ENCODE measurements at places on chromosomes 12 and 14. TPM values are rescaled to one million over a fixed set of nuclear protein-coding genes. Genes with fewer than 3 reads are reported as not detected.

- peak; percentile 52 for DNase-seq
- H3K4me3 ChIP-seq, result no peak overlapping the region
- peaks cover 16% of the 10 kb centered on the region for H3K4me1 ChIP-seq
- H3K27ac ChIP-seq, result no peak overlapping the region
Observed at GRCh38 chr12:12095021-12095420, 24.3 kb downstream of the BCL2L14 start.

- H3K27me3 ChIP-seq, result no peaks in the 10 kb centered on the region
- peak overlapping the region; percentile 64 for H3K4me3 ChIP-seq
- no peaks in the 10 kb centered on the region for H3K4me1 ChIP-seq
- H3K27ac ChIP-seq, result peak overlapping the region; percentile 52
- H3K36me3 ChIP-seq, result no peaks in the 10 kb centered on the region
Observed at GRCh38 chr12:88142610-88142991, 494 bp downstream of the TMTC3 start.

DNA sequence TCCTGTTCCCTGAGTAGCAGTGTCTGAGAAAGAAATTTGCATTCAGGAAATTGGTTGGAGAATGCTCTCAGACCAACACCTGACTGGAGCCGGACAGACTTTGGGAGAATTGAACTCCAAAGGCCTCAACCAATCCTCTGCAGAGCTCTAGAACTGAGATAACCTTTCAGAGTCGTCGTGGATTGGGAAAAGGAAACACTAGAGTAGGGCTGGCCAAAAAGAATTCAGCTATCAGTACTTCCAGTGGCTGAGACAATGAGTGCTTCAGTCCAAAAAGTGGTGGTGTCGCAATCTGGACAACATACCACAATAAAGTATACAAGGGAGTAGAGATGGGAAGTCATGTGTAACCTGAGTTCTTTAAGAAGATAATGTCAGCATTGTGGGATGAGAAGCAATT is 377.1 kb downstream of the SLC16A7 start:
- H3K27me3 ChIP-seq, result no peaks in the 10 kb centered on the region
- H3K27ac ChIP-seq, result peak overlapping the region; percentile 41
- peak; percentile 88 for DNase-seq

GRCh38 chr14:38198425-38198824 is 9.3 kb upstream of the SSTR1 start:
- H3K27ac ChIP-seq, result no peak overlapping the region
- H3K36me3 ChIP-seq, result no peaks in the 10 kb centered on the region
- no peak overlapping the region for H3K4me3 ChIP-seq
- H3K4me1 ChIP-seq, result peaks cover 9% of the 10 kb centered on the region
- H3K27me3 ChIP-seq, result no peaks in the 10 kb centered on the region
- no peak for DNase-seq

GRCh38 chr14:36988989-36989388 is 183.4 kb downstream of the SLC25A21 start:
- no peak overlapping the region for H3K27ac ChIP-seq
- DNase-seq, result no peak
- no peaks in the 10 kb centered on the region for H3K27me3 ChIP-seq
- H3K36me3 ChIP-seq, result no peaks in the 10 kb centered on the region

TTC9 gene
- total RNA-seq, result not detected

DNA sequence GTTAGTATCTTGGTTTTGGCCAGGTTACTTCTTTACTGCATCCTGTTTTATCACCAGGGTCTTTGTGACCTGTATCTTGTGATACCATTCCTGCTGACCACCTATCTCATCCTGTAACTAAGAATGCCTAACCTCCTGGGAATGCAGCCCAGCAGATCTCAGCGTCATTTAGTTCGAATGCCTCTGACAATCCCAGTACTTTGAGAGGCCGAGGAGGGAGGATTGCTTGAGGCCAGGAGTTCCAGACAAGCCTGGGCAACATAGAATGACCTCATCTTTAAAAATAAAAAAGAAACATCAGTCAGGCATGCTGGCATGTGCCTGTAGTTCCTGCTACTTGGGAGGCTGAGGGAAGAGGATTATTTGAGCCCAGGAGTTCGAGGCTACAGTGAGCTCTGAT is 206.5 kb downstream of the SUDS3 start:
- no peaks in the 10 kb centered on the region for H3K4me1 ChIP-seq
- no peaks in the 10 kb centered on the region for H3K36me3 ChIP-seq
- no peak for DNase-seq
- H3K4me3 ChIP-seq, result no peak overlapping the region
- no peaks in the 10 kb centered on the region for H3K27me3 ChIP-seq
- no peak overlapping the region for H3K27ac ChIP-seq

HIGD1C gene
- not detected for total RNA-seq

DNA sequence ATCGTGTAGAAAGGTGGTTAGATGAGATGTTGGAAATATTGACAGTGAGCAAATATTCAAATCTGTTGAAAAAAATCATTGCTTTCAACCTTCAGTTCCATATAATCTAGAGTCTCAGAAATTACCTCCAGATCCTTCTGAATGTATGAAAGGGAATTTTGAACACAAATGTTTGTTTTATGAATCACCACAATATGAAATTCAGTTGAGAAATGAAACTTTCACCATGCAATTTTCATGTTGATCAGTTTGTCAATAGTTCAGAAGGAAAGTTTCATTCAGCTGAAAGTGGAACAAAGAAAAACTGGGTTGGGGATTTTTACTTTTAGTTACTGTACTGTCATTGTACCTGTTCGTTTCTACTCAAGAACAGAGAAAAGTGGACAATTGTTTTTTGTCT is 953.6 kb downstream of the SLC6A15 start:
- H3K27me3 ChIP-seq, result no peaks in the 10 kb centered on the region
- no peak for DNase-seq
- no peaks in the 10 kb centered on the region for H3K4me1 ChIP-seq

IPO8 gene
- total RNA-seq, result 31.5 TPM

DNA sequence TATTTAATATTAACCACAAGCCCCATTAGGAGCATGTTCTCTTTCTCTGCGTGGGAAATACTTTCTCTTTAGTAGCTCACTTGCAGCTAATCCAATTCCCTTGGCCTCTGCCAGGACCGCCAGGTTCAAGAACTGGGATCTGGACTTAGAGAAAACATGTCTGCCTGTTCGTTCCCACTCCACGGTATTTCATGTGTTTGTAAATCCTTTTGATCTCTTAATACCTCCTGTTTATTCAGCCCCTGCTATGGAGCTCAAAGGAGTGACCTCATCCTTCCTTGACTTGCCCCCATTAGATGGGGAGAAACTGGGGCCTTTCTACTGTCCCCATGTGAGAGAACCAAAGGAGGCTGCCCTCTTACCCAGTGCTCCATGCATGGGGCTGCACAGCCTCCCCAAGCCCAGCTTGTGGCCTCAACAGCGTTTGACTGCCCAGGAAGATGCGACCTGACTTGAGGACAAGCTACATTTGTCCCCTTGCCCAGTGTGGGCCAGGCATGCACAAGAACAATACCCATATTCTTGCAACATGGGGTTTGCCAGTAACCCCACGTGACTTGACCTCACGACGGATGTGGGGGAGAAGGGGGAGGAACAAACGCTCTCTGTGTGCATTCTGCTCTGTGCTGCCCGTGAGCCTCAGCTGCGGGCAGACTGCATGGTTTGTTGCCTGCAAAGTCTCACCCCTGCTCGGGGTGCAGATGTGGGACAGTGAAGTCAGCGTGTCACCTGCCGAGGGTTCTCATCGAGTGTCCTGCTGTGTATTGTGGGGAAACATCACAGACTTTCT is 30.3 kb downstream of the CD9 start:
- H3K4me1 ChIP-seq, result peaks cover 35% of the 10 kb centered on the region
- peak overlapping the region; percentile 52 for H3K27ac ChIP-seq
- DNase-seq, result no peak

GRCh38 chr14:52740751-52741150 is 10.8 kb downstream of the STYX start:
- peaks cover 4% of the 10 kb centered on the region for H3K36me3 ChIP-seq
- H3K27ac ChIP-seq, result no peak overlapping the region
- no peak for DNase-seq

PTPRR gene
- 0.18 TPM for total RNA-seq

DNA sequence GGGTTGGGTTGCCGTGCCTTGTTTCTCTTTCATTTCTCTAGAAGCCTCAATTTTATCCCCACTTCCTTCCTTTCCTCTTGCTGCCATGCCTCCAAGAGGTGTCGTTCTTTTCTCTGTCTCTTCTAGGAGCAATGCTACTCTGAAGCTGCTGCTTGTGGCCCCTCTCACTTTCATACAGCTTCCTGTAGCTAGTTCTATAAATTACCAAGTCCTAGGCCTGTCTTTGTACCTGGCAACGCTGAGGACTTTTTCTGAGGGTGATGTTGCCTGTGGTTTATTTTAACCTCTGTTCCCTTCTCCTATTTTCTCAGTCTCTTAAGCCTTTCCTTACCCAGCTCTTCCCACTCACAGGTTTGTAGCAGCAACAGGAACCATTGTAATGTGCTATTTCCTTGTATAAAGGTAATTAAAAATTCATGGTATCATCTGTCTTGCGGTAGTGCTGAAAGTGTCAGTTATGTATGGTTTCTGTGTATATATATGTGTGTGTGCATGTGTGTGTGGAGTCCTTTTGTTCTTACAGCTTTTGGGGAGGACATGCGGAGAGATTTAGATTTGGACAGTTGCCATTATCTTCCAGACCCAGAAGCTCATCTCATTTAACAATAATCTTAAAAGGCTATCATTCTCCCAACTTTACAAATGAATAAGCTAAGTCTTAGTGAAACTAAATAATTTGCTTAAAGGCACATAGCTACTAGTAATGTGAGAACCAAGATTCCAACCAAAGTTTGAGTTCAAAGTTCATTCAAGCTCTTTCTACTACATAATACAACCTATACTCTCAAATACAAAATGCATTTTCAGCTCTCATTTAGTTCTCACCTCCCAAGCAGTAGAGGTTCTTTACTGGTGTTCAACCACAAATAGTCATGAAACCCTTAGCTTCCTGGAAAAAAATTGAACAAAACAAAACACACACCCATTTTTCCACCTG is 43.8 kb downstream of the DDHD1 start:
- H3K27me3 ChIP-seq, result no peaks in the 10 kb centered on the region
- DNase-seq, result no peak
- no peak overlapping the region for H3K4me3 ChIP-seq
- no peaks in the 10 kb centered on the region for H3K36me3 ChIP-seq

DNA sequence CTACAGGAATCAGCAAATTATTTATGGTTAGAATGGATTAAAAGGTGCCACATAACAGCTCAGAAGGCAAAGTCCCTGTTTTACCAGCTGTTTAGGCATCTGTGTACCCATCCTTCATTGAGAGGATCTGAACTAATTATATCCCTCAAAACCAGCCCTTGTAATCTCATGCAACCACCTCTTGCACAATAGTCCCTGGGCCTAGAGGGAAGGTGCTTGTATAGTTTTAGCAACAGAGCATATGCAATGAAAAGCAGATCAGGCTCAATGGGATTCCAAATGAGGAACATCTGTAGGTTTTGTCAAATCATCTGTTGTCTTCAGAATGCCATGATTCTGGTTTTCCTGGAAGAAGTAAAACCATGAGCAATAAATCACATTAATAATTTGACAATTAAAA is 26.0 kb upstream of the GLIPR1L2 start:
- no peak overlapping the region for H3K27ac ChIP-seq
- H3K36me3 ChIP-seq, result no peaks in the 10 kb centered on the region
- H3K27me3 ChIP-seq, result no peaks in the 10 kb centered on the region
- H3K4me3 ChIP-seq, result no peak overlapping the region
- H3K4me1 ChIP-seq, result peaks cover 1% of the 10 kb centered on the region

- peaks cover 14% of the 10 kb centered on the region for H3K4me1 ChIP-seq
- H3K36me3 ChIP-seq, result peaks cover 2% of the 10 kb centered on the region
- no peaks in the 10 kb centered on the region for H3K27me3 ChIP-seq
- DNase-seq, result peak; percentile 24
- no peak overlapping the region for H3K4me3 ChIP-seq
Observed at GRCh38 chr12:27257104-27257843, 13.2 kb downstream of the STK38L start.

ZBTB1 gene
- 63.0 TPM for total RNA-seq

GRCh38 chr14:102235275-102235897 is 69.6 kb downstream of the MOK start:
- DNase-seq, result peak; percentile 89
- H3K36me3 ChIP-seq, result 0 out of 2 replicates have a peak, but pooled peaks cover 1% of the 10 kb centered on the region
- no peak overlapping the region for H3K27ac ChIP-seq
- no peaks in the 10 kb centered on the region for H3K27me3 ChIP-seq
- peaks cover 4% of the 10 kb centered on the region for H3K4me1 ChIP-seq

GRCh38 chr14:26281280-26281998 is 316.4 kb downstream of the NOVA1 start:
- H3K36me3 ChIP-seq, result no peaks in the 10 kb centered on the region
- DNase-seq, result peak; percentile 87
- peaks cover 6% of the 10 kb centered on the region for H3K4me1 ChIP-seq
- no peaks in the 10 kb centered on the region for H3K27me3 ChIP-seq
- H3K27ac ChIP-seq, result peak overlapping the region; percentile 99

GRCh38 chr14:53630336-53630735 is 326.3 kb downstream of the BMP4 start:
- H3K4me1 ChIP-seq, result no peaks in the 10 kb centered on the region
- DNase-seq, result no peak
- no peak overlapping the region for H3K4me3 ChIP-seq
- peaks cover 13% of the 10 kb centered on the region for H3K27me3 ChIP-seq

DNA sequence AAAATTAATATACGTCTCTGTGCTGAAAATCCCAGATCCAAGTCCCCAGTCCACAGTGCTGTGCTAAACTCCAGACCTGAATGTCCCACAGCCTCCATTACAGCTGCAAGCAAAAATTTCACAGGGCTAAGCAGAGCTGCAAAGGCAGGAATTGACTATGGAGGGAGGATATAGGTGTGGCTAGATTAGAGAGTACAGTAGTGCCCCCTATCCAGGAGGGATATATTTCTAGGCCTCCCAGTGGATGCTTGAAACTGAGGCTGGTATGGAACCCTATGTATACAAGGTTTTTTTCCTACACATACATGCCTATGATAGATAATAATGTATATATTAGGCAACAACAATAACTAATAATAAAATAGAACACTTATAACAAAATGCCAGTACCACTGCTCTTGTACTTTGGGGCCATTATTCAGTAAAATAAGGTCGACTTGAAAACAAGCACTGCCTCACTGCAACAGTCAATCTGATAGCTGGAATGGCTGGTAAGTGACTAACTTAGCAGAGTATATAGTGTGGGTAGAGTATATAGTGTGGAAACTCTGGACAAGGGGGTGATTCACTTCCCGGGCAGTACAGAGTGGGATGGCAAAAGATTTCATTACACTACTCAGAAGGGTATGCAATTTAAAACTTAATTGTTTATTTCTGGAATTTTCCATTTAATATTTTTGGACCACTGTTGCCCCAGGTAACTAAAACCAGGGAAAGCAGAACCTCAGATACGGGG is 82.7 kb downstream of the C14orf132 start:
- DNase-seq, result peak; percentile 94
- no peaks in the 10 kb centered on the region for H3K27me3 ChIP-seq
- peaks cover 31% of the 10 kb centered on the region for H3K4me1 ChIP-seq
- H3K27ac ChIP-seq, result peak overlapping the region; percentile 95
- no peak overlapping the region for H3K4me3 ChIP-seq

- no peak overlapping the region for H3K27ac ChIP-seq
- H3K4me3 ChIP-seq, result no peak overlapping the region
- no peak for DNase-seq
- H3K4me1 ChIP-seq, result no peaks in the 10 kb centered on the region
- no peaks in the 10 kb centered on the region for H3K36me3 ChIP-seq
Observed at GRCh38 chr14:68271913-68272391, 452.4 kb downstream of the RAD51B start.

SCFD1 gene
- total RNA-seq, result 74.0 TPM

- no peak for DNase-seq
- no peaks in the 10 kb centered on the region for H3K27me3 ChIP-seq
- no peak overlapping the region for H3K4me3 ChIP-seq
- peaks cover 10% of the 10 kb centered on the region for H3K4me1 ChIP-seq
- no peak overlapping the region for H3K27ac ChIP-seq
- peaks cover 8% of the 10 kb centered on the region for H3K36me3 ChIP-seq
Observed at GRCh38 chr14:101815994-101816393, 54.5 kb downstream of the PPP2R5C start.

GRCh38 chr12:13537623-13538022 is 341.1 kb downstream of the EMP1 start:
- no peak for DNase-seq
- no peaks in the 10 kb centered on the region for H3K4me1 ChIP-seq
- H3K27ac ChIP-seq, result no peak overlapping the region
- no peak overlapping the region for H3K4me3 ChIP-seq

Measured in IMR-90 (cell line).